ENCODE measurements at places on chromosomes 6 and 20. TPM values are rescaled to one million over a fixed set of nuclear protein-coding genes. Genes with fewer than 3 reads are reported as not detected.
A peak's percentile ranks its signal among the peaks of the same experiment; 100 is the strongest.

Gene ERVFRD-1
- not detected for total RNA-seq

Gene CCDC170
- total RNA-seq, result 0.83 TPM

Gene DACT2
- total RNA-seq, result 0.36 TPM

Gene SNAI1
- total RNA-seq, result 2.6 TPM

GRCh38 chr6:168294901-168295300 lies 24.7 kb downstream of the DACT2 start:
- H3K27ac ChIP-seq, result no peak overlapping the region
- H3K4me3 ChIP-seq, result no peak overlapping the region
- H3K4me1 ChIP-seq, result peaks cover 9% of the 10 kb centered on the region

DNA sequence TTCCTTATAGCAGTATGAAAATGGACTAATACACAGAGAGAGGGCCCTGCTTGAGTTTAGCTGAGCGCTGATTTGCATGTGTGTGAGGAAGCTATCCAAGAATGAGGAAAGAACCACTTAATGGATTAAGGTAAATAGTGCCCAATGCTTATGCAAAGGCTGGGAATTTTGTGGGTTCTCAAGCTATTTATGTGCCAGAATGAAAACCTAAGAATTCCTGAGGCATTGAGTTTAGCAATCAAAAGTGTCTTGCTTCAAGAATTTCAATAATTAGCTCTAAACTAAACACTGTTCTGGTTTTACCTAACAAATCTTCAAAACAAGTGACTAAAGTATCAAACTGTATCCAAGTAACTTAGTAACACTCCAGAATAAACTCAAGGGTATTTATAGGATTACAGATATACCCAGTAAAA lies 7.0 kb upstream of the OR14J1 start:
- no peaks in the 10 kb centered on the region for H3K4me1 ChIP-seq
- DNase-seq, result no peak
- H3K36me3 ChIP-seq, result no peaks in the 10 kb centered on the region

DNA sequence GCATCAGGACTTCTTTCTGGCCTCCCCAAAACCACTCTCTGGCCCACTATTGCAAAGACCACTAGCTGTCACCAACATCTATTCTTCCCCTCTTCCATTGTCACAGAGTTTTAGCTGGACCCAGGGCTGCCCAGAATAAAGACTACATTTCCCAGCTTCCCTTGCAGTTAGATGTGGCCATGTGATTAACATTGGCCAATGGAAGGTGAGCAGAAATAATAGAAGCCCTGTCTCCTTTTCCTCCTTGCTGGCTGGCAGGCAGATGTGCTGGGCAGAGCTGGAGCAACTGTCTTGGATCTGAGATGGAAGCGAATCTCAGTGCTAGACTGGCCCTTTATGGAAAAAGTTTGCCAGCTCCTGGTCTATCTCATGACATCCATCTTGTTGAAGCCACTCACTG lies 97.0 kb downstream of the KCNB1 start:
- H3K27ac ChIP-seq, result peak overlapping the region; percentile 91
- DNase-seq, result no peak
- H3K4me3 ChIP-seq, result no peak overlapping the region
- no peaks in the 10 kb centered on the region for H3K36me3 ChIP-seq
- H3K27me3 ChIP-seq, result no peaks in the 10 kb centered on the region
- peaks cover 60% of the 10 kb centered on the region for H3K4me1 ChIP-seq

DNA sequence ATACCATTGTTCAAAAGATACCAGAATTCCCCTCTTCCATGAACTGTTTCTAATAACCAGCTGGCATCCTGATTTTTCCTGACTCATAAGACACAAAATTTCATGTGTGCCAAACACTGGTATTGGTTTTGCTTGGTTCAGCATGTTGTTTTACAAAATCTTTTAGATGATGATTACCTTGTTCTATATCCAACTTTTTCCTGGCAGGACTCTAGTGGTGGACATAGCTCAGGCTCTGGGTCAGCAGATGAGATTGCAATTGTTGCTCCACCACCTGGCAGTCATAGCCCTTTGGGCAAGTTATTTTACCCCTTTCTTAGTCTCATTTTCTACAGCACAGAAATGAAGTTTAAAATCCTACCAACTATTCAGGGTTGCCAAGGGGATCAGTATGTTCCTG lies 6.2 kb downstream of the TRIM38 start:
- H3K27me3 ChIP-seq, result no peaks in the 10 kb centered on the region
- no peak overlapping the region for H3K4me3 ChIP-seq
- peaks cover 57% of the 10 kb centered on the region for H3K4me1 ChIP-seq
- no peak for DNase-seq

- no peaks in the 10 kb centered on the region for H3K4me1 ChIP-seq
- no peak for DNase-seq
- H3K27me3 ChIP-seq, result no peaks in the 10 kb centered on the region
- H3K36me3 ChIP-seq, result no peaks in the 10 kb centered on the region
- H3K27ac ChIP-seq, result no peak overlapping the region
- no peak overlapping the region for H3K4me3 ChIP-seq
Observed at GRCh38 chr6:24431045-24431451, 28.3 kb downstream of the MRS2 start.

- H3K4me3 ChIP-seq, result no peak overlapping the region
- no peak for DNase-seq
- H3K36me3 ChIP-seq, result no peaks in the 10 kb centered on the region
Observed at GRCh38 chr6:126672649-126673048, 332.7 kb downstream of the CENPW start.

- no peaks in the 10 kb centered on the region for H3K27me3 ChIP-seq
- H3K36me3 ChIP-seq, result no peaks in the 10 kb centered on the region
- no peak overlapping the region for H3K4me3 ChIP-seq
- peak; percentile 97 for DNase-seq
Observed at GRCh38 chr20:31712564-31713311, 9.9 kb downstream of the BCL2L1 start.

DNA sequence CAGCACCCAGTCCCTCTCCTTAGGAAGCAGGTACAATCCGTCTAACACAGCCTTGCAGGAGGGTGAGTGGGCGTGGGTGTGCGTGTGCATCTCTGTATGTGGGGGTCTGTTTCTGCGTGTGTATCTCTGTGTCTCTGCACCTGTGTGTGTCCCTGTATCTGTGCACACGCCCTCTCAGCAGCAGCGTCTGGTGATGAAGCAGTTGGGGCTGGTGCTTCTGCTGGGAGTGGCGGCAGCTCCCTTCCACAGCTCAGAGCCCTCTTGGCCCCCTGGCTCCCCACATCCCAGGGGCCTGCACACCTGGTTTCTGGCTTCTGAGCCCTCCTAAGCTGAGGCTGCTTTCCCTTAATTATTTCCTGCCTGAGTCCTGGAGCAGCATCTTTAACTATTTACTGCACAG lies 49.5 kb upstream of the CCDC167 start:
- no peak overlapping the region for H3K27ac ChIP-seq
- no peaks in the 10 kb centered on the region for H3K36me3 ChIP-seq
- no peak for DNase-seq
- no peak overlapping the region for H3K4me3 ChIP-seq
- no peaks in the 10 kb centered on the region for H3K27me3 ChIP-seq
- peaks cover 13% of the 10 kb centered on the region for H3K4me1 ChIP-seq

- peak; percentile 17 for DNase-seq
- H3K27me3 ChIP-seq, result no peaks in the 10 kb centered on the region
- no peaks in the 10 kb centered on the region for H3K36me3 ChIP-seq
Observed at GRCh38 chr20:59808729-59809381, 124.6 kb downstream of the SYCP2 start.
